ENCODE measurements at places on chromosomes 3 and 15.

DNA sequence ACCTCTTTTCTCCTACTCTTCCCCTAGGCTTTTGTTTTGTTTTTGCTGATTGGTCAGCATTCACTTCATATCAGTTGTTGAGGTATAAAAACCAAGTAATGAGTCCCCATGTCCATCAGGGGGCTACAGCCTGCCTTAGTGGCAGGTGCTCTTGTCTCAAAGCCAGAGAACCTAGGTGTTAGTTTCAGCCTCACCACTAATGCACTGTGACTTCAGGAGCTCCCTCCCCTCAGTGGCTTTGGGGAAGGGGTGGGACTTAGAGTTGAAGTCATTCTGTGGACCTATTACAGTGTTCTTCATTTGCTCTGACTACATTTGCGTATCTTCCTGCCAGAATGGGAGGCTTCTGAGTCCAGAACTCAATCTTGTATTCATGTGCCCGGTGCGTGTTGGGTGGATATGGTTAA lies 41.6 kb downstream of the NR2C2 start:
- DNase-seq, result no peak

- no peak for DNase-seq
These were observed 7.8 kb upstream of the THSD4 start for GRCh38 chr15:71107501-71107815.

DNA sequence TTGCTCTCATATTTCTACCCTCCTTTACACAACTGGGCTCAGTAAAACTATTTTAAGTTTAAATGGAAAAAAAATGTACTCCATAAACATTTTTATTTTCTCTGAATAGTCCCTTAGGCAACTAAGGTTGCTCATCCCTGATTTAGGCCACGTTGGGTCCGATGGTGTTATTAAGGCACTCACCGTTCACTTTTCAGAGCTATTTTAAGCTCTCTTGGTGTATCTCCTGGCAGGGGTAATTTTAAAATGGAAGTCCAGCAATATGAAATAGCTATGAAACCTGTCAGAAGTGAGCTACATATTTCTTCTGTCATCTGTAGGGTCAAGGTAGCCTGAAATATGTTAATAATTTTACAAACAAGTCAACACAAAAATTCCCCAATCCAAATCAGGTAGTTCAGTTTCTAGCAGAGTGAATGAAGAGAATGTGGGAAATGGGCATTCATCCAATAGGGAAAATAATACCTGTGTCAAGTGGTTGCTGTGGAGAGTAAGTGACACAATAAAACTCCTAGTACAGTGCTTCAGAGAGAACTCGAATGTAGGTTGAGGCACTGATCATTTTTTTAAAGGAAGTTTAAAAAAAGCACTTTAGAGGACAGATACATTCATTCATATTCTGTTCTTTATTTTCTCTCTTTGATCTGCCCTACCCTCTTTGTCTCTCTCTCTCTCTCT lies 209.3 kb upstream of the FEZF2 start:
- DNase-seq, result no peak

DNA sequence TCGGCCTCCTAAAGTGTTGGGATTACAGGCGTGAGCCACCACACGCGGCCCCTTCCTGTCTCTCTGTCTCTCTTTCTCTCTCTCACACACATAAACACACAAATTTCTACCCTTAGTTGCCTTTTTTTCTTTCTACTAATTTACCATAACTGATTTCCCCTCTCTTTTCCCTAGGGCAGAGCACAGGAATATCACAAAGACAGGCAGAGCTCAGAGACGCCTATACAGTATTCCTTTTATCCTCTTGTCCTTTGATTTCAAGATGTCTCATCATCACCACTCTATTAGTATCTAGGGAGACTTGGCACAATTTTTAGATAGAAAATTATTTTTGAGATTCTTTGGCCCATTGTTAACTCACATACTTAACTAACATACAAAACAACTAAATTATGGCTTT lies 25.8 kb upstream of the ST3GAL6 start:
- no peak for DNase-seq

- no peak for DNase-seq
These were observed 1.2 kb downstream of the CACNA2D2 start for GRCh38 chr3:50502225-50502583.

DNA sequence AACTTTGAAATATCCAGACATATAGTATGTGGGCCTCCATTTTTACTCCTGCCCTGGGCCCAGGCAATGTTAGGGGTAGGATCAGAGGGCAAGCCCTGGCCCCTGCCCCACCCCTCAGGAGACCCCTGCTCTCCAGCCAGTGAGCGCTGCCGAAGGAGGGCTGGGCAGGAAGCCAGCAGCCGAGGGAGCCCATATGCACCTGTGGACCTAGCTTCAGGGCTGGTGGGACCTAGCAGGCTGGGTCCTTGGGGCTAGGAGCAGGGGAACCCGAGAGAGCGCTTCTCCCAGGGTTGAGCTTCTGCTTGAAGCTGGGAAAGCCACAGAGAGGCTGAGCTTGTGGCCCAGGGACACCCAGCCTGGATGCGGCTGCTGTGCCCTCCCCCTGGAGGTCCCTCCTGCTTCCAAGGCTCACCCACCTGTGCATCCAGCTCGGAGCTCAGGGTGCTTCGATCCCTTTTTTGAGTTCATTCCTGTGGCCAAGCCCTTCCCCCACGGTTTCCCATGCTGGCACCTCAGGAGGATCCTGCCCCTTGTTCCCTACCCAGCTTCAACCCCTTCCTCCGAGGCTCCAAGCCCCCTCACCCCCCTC lies 21.0 kb upstream of the CYP11A1 start:
- no peak for DNase-seq

DNA sequence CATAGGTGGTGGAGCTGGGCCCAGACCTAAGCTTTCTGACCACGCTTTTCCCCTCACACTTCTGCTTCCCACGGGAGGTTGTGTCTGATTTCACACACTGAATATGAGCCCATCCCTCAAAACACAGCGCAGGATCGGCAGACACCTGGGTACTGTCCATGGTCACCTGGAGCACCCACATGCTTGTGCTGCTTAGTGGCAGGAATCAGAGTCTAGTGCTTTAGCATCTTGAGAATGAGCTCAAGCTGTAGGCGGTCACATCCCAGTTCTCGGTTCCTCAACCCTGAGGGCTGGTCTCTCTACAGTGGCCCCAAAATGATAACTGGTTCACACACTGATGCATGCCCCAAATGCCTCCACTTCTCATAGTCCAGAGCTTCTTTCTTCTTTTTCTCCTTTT lies 111.0 kb downstream of the SEMA5B start:
- DNase-seq, result no peak

- DNase-seq, result no peak
These were observed 65.6 kb downstream of the ATP10A start for GRCh38 chr15:25797511-25797935.

- no peak for DNase-seq
These were observed 90.7 kb downstream of the ATP8B4 start for GRCh38 chr15:50028326-50028725.

DNA sequence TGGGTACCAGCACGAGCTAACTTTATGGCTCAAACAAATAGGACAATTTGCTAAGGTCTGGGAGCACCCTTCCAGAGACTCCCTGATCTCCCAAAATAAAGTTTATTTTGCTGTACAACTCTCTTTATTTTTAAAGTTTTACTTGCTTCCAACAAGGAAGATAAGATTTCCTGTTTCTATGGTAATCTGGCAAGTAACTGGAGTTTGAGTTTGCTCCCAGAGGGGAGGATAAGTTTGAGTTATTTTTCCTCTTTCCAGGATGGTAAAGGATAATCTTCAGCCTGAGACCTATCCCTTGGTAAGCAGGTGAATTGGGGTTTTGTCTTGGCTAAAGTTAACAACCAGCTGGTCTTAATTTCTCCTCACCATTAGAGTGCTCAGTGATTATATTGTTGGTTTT lies 1019.4 kb upstream of the ALCAM start:
- DNase-seq, result no peak

DNA sequence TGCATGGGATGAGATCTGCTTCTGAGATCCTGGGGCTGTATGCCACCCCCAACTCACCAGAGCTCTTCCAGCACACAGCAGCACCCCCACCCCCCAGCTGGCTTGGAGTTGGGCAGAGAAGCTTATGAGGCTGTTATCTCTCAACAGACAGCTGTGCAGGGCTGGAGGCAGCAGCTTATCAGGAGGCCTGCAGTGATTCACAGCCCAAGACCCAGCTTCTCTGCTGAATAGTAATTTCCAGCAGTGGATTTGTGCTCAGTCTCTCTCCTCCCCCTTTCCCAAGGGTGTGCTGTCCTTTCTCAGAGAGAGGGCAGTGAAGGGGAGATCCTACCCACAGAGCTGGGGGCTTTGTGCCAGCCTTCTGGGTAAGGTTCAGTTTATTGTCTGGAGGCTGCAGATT lies 2.1 kb downstream of the RPP25 start:
- no peak for DNase-seq

DNA sequence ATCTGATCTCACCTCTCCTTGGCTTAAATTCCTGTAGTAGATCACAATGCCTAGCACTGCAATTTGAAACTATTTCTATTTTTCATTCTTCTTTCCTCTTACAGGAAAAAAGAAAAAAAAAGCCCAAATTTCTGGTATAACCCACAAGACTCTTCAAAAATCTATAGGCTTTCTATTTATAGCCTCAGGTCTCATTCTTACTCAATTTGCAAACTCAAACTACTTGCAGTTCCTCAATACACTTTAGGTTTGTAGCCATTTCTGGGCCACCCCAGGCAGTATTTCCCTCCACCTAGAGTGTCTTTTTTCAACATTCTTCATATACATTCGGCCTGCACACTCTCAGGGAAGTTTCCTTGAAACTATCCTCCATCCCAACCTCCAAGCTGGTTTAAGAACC lies 169.0 kb downstream of the TBC1D5 start:
- DNase-seq, result no peak

DNA sequence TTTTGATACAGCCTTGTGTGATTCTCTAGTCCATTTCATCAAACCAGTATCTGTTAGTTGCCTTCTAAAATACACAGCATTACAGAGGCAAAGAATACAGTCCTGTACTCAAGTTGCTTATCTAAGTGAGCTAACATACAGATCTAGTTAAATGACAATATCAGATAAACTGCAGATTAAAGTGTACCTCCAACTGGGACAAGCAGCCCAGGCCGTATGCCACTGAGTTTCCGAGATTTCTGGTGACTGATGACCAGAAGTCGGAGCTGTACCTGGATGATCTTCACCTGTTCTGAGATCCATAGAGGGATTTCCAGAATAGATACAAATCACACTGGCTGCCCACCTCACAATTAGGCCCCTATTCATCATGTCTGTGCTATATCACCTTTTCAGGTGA lies 6.3 kb upstream of the TRIM59 start:
- no peak for DNase-seq

DNA sequence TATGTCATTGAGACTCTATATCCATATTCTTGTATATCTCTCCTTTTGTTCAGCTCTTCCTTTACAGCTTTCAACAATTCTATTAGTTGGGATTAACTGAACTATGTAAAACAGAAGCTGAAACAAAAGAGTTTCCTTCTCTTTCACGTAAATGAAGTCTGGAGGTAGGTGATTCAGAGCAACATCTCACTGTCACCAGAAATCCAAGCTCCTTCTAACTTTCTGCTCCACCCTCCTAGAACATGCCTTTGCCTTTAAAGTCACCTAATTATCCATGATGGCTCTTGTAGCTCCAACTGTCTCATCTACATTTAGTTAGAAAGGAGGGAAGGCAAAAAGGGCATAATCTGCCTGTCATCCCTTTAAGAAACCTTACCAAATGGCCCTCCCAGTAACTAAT lies 458.2 kb upstream of the MDFIC2 start:
- DNase-seq, result no peak

GRCh38 chr3:25648925-25649830 lies 15.5 kb downstream of the TOP2B start:
- no peak for DNase-seq

DNA sequence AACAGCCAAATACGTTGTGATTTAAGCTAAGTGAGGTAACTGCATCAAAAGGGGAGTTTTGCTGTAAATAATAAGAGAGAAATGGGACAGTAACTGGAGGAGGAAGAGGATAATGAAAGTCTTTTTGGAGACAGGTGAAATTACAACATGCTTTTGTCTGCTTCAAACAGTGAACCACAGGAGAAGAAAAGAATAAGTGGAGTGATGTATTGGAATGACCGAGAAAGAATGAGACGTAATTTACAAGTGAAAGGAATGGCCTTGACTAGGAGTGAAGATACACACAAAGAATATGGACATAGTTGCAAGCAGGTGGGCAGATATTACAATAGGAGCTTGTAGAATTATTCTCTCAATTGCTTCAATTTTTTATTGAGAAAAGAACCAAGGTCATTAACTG lies 550.8 kb downstream of the DIPK2A start:
- DNase-seq, result no peak

DNA sequence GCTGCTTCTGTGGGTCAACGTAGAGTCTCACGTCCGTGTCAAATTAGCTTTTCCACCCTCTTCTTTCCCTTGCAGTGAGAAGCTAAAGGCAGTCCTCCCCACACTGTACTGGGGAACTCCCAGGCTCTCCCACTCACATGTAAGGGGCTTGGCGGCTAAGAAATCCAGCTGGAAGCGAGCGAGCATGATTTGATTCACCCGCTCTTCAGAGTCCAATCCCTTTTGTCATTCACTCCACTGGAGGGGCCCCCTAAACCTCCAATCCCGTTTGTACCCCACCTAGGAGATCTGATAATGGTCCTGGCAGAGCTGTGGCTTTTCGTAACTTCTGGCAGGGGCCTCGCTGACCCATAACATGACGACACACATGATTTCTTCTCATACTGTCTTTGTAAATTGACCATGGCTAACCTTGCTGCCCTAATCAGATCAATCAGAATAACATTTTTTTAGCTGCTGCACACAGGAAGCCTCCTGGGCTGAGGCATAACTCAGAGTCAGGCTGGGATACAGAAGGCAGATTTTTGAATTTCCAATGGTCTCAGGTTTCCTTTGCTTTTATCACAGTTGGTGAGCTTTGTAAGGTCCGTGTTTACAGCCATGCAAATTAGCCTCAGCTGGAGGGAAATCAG lies 235.2 kb downstream of the GREM1 start:
- peak; percentile 71 for DNase-seq

- no peak for DNase-seq
These were observed 335.9 kb upstream of the WNT5A start for GRCh38 chr3:55823001-55823400.

- no peak for DNase-seq
These were observed 12.1 kb downstream of the TGFBR2 start for GRCh38 chr3:30618526-30618925.

DNA sequence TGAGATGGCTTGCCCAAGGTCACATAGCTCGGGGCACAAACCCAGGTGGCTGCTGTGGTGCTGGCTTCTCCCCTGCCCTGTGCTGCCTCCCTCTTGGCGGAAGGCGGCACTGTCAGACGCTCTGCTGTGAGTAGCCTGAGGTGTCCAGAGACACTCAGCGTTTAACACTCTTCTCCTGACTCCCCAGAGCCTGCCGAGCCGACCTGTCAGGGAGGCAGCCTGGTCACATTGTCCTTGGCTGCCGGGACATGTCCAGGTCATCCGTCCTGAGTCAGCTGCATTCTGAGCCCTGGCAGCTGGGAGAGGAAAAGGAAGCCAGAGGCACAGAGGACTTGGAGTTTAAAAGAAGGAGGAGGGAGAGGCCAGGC lies 4.7 kb downstream of the LMAN1L start:
- no peak for DNase-seq

DNA sequence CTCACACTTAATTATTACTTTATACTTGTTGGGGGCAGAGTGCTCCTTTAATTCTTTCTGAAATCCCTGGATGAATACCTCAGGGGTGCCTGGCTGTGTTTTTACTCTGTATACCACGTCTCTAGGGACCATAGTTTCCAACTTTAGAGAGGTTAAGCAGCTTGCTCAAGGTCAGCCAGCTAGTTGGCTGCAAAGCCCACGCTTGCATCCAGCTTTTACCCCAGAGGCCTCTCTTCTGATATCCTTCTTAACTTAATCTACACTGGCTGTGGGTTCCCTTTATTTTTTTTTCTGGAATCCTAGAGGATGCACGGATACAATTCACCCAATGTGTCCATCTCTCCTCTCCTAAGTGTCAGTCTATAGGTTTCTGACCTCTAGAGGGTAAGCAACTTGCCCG lies 1.4 kb downstream of the PDZRN3 start:
- DNase-seq, result peak; percentile 36

Measured in right hindlimb (tissue), 1 donor.